ENCODE measurements at places on chromosomes 2 and 18. TPM values are rescaled to one million over a fixed set of nuclear protein-coding genes. Genes with fewer than 3 reads are reported as not detected.

IL1R2 gene
- total RNA-seq = not detected

MERTK gene
- 8.7 TPM for total RNA-seq

MAP3K19 gene
- total RNA-seq = not detected

PAX3 gene
- total RNA-seq = not detected

COLEC12 gene
- 4.0 TPM for total RNA-seq

DPY30 gene
- 176 TPM for total RNA-seq

STPG4 gene
- total RNA-seq = 0.28 TPM

SCG2 gene
- 0.31 TPM for total RNA-seq

ZNF385B gene
- 1.5 TPM for total RNA-seq

NGEF gene
- total RNA-seq = 5.4 TPM

DSEL gene
- 20.8 TPM for total RNA-seq

IL37 gene
- total RNA-seq = not detected

DYNAP gene
- 1.0 TPM for total RNA-seq

SPHKAP gene
- total RNA-seq = 0.04 TPM

IGFBP5 gene
- 0.74 TPM for total RNA-seq

GRCh38 chr2:72949045-72949444 is 31.7 kb downstream of the EMX1 start:
- H3K4me3 ChIP-seq = no peak overlapping the region
- no peaks in the 10 kb centered on the region for H3K27me3 ChIP-seq
- DNase-seq = no peak
- no peak overlapping the region for H3K27ac ChIP-seq

DNA sequence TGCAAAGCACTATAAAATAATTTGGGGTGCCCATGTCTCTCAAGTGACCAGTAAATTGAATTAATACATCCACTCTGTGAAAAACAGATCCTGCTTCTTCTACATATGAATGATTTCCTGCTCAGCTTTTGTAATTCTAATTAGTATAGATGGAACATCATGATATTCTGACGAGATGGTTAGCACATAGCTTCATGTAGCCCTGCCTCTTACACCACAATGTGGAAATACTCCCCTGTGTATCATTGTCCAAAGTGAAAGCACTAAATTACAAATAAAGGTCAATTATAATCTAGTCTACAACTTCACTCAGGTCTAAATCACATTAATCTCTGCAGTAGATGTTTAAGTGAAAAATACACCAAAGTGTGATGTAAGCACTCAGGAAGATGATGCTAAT is 32.9 kb upstream of the SYT4 start:
- no peak overlapping the region for H3K4me3 ChIP-seq
- no peak overlapping the region for H3K27ac ChIP-seq
- no peaks in the 10 kb centered on the region for H3K27me3 ChIP-seq
- H3K36me3 ChIP-seq = no peaks in the 10 kb centered on the region
- no peak for DNase-seq

GRCh38 chr2:101016-101415 is 54.7 kb upstream of the FAM110C start:
- H3K4me1 ChIP-seq = no peaks in the 10 kb centered on the region
- H3K36me3 ChIP-seq = no peaks in the 10 kb centered on the region
- no peak overlapping the region for H3K4me3 ChIP-seq
- H3K27ac ChIP-seq = no peak overlapping the region

- H3K36me3 ChIP-seq = no peaks in the 10 kb centered on the region
- no peaks in the 10 kb centered on the region for H3K27me3 ChIP-seq
- DNase-seq = peak; percentile 27
- H3K4me1 ChIP-seq = no peaks in the 10 kb centered on the region
- H3K27ac ChIP-seq = no peak overlapping the region
Observed at GRCh38 chr2:10091182-10091888, 11.1 kb upstream of the CYS1 start.

GRCh38 chr2:68762100-68762499 is 27.5 kb downstream of the ARHGAP25 start:
- H3K36me3 ChIP-seq = no peaks in the 10 kb centered on the region
- H3K27ac ChIP-seq = no peak overlapping the region
- peaks cover 21% of the 10 kb centered on the region for H3K4me1 ChIP-seq

- no peak overlapping the region for H3K4me3 ChIP-seq
- no peaks in the 10 kb centered on the region for H3K4me1 ChIP-seq
- H3K27me3 ChIP-seq = no peaks in the 10 kb centered on the region
Observed at GRCh38 chr2:206241736-206242135, 32.7 kb upstream of the ZDBF2 start.

GRCh38 chr2:86020984-86021383 is 84.7 kb downstream of the POLR1A start:
- no peak overlapping the region for H3K27ac ChIP-seq
- DNase-seq = no peak
- no peaks in the 10 kb centered on the region for H3K27me3 ChIP-seq
- no peaks in the 10 kb centered on the region for H3K36me3 ChIP-seq
- H3K4me1 ChIP-seq = no peaks in the 10 kb centered on the region
- H3K4me3 ChIP-seq = no peak overlapping the region

GRCh38 chr2:157761520-157761919 is 114.6 kb downstream of the ACVR1 start:
- H3K27ac ChIP-seq = peak overlapping the region; percentile 51
- peak; percentile 45 for DNase-seq
- H3K4me3 ChIP-seq = no peak overlapping the region
- peaks cover 3% of the 10 kb centered on the region for H3K36me3 ChIP-seq
- H3K27me3 ChIP-seq = no peaks in the 10 kb centered on the region

DNA sequence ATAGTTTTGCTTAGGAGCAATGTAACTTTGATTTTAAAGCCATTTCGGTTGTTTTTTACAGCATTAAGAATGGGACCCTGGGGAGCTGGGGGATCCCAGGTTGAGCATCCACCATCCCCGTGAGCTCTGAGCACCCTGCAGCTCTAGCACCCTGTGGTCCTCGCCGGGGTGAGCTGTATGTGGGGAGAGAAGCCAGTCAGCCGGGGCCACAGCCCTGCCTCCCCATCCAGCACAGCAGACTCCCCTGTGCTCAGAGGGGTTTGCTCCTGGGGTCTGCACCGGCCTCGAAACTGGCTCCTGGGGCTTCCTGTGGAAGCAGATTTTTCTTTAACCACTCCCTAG is 1.3 kb downstream of the COL6A3 start:
- H3K4me1 ChIP-seq = peaks cover 14% of the 10 kb centered on the region
- no peak overlapping the region for H3K27ac ChIP-seq
- H3K4me3 ChIP-seq = no peak overlapping the region
- no peaks in the 10 kb centered on the region for H3K36me3 ChIP-seq
- no peaks in the 10 kb centered on the region for H3K27me3 ChIP-seq

GRCh38 chr2:35174845-35175244 is 1180.7 kb upstream of the CRIM1 start:
- no peak overlapping the region for H3K27ac ChIP-seq
- H3K4me3 ChIP-seq = no peak overlapping the region
- H3K4me1 ChIP-seq = peaks cover 14% of the 10 kb centered on the region
- DNase-seq = no peak

DNA sequence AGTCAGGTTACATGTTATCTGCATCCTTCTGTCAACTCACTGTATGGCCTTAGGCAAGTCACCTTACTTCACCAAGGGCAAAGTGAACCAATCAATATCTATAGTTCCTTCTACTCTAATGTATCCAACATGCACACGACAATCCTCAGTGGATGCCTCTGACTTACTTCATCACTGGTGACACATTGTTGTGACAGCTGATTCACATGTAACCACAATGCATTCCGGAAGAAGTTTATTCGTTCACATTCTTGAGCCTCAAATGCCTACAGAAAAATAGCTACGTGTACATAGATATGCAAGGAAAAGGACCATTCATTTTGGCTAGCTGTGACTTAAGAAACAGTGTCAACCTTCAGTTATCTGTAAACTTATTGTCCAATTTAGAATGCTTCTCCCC is 26.3 kb upstream of the EPG5 start:
- no peak for DNase-seq
- no peak overlapping the region for H3K4me3 ChIP-seq
- H3K27ac ChIP-seq = no peak overlapping the region

DNA sequence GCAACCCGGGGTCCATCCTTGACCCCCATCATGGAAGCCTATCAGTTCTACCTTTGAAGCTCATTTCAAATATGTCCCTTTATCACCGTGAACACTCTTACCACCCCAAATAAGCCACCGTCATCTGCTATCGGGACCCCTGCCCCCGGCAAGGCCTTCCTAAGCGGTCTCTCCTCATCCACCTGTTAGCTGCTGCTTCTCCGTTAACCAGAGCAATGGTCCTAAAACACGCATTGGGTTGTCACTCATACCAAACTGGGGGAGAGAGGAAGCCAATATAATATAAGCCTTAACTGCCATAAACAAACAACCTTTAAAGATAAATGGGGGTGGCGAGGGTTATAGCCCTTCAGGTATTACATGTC is 680 bp downstream of the ASNSD1 start:
- H3K4me3 ChIP-seq = peak overlapping the region; percentile 70
- no peaks in the 10 kb centered on the region for H3K27me3 ChIP-seq
- peaks cover 7% of the 10 kb centered on the region for H3K4me1 ChIP-seq

GRCh38 chr2:201436141-201436540 is 15.1 kb downstream of the TRAK2 start:
- H3K36me3 ChIP-seq = no peaks in the 10 kb centered on the region
- H3K4me1 ChIP-seq = peaks cover 4% of the 10 kb centered on the region
- H3K4me3 ChIP-seq = no peak overlapping the region
- H3K27me3 ChIP-seq = no peaks in the 10 kb centered on the region

DNA sequence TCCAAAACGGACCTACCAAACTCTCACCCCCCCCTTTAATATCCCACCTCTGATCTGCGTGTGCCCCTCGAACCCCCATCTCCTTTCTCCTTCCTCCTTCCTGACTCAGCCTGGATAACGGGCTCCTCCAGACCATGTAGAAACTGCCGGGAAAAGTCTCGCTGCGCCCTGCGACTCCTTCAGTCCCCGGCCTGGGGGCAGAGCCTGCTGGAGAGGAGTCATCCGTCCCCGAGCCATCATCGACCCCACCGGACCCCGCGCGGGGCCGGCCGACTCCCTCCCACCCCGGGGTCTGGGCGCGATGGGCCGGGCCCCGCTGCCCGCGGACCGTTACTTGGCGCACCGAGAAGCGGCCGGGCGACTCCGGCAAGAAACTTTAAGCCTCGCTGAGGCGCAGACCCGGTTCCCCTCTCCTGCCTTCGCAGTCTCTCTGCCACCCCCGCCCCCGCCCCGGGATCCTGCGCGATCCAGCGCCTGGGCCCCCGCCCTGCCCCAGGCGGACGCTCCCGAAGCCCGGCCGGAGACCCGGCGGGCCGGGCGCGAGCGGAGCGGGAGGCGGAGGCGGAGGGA is 3.4 kb downstream of the ZEB2 start:
- H3K4me3 ChIP-seq = peak overlapping the region; percentile 75
- peaks cover 74% of the 10 kb centered on the region for H3K4me1 ChIP-seq
- peaks cover 99% of the 10 kb centered on the region for H3K27me3 ChIP-seq
- no peaks in the 10 kb centered on the region for H3K36me3 ChIP-seq
- H3K27ac ChIP-seq = no peak overlapping the region

- H3K27ac ChIP-seq = no peak overlapping the region
- no peak for DNase-seq
- no peak overlapping the region for H3K4me3 ChIP-seq
Observed at GRCh38 chr18:78309924-78310323, 669.7 kb upstream of the SALL3 start.

DNA sequence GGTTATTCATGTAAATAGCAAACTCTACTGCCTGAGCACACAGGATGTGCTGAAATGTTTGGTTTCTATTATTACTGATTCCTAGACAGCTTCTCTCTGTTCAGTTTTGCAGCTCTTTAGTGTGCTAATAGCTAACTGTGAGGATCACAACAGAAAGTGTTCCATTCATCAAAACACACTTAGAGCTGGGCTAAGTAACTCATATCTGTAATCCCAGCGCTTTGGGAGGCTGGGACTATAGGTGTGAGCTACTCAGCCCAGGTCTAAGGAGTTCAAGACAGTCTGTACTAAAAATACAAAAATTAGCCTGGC is 63.2 kb downstream of the MOGAT1 start:
- H3K4me3 ChIP-seq = no peak overlapping the region
- no peak for DNase-seq
- H3K36me3 ChIP-seq = no peaks in the 10 kb centered on the region
- H3K27me3 ChIP-seq = no peaks in the 10 kb centered on the region
- peaks cover 13% of the 10 kb centered on the region for H3K4me1 ChIP-seq

DNA sequence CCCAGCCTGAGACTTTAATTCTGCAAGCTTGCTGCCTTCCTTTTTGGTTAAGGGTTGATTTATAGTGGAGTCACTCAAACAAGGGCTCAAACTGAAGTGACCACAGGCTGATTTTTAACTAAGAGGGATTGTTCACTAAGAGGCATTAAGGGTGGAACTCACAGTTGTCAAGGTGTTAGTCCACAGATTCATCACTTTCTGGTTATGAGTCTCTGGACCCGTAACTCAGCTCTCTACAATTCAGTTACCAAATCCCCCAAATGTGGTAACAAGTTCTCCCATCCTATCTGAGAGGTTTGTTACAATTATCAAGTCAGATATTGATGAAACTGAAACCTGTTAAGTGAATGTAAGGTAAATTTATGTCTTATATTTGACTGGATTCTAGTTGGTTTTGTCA is 185.9 kb upstream of the KLHL14 start:
- no peak overlapping the region for H3K27ac ChIP-seq
- no peaks in the 10 kb centered on the region for H3K27me3 ChIP-seq
- no peaks in the 10 kb centered on the region for H3K4me1 ChIP-seq
- no peak overlapping the region for H3K4me3 ChIP-seq
- H3K36me3 ChIP-seq = no peaks in the 10 kb centered on the region

GRCh38 chr2:202133200-202133908 is 60.3 kb downstream of the KIAA2012 start:
- H3K36me3 ChIP-seq = no peaks in the 10 kb centered on the region
- no peak for DNase-seq
- H3K27ac ChIP-seq = no peak overlapping the region
- no peak overlapping the region for H3K4me3 ChIP-seq
- 0 out of 2 replicates have a peak, but pooled peaks cover under 1% of the 10 kb centered on the region for H3K4me1 ChIP-seq

GRCh38 chr2:159188449-159188848 is 98.1 kb downstream of the WDSUB1 start:
- no peaks in the 10 kb centered on the region for H3K27me3 ChIP-seq
- no peak overlapping the region for H3K27ac ChIP-seq
- H3K4me1 ChIP-seq = no peaks in the 10 kb centered on the region
- DNase-seq = no peak
- no peak overlapping the region for H3K4me3 ChIP-seq

- no peaks in the 10 kb centered on the region for H3K4me1 ChIP-seq
- H3K27me3 ChIP-seq = no peaks in the 10 kb centered on the region
- no peak overlapping the region for H3K4me3 ChIP-seq
- H3K27ac ChIP-seq = no peak overlapping the region
Observed at GRCh38 chr2:172834881-172835280, 99.2 kb downstream of the RAPGEF4 start.

DNA sequence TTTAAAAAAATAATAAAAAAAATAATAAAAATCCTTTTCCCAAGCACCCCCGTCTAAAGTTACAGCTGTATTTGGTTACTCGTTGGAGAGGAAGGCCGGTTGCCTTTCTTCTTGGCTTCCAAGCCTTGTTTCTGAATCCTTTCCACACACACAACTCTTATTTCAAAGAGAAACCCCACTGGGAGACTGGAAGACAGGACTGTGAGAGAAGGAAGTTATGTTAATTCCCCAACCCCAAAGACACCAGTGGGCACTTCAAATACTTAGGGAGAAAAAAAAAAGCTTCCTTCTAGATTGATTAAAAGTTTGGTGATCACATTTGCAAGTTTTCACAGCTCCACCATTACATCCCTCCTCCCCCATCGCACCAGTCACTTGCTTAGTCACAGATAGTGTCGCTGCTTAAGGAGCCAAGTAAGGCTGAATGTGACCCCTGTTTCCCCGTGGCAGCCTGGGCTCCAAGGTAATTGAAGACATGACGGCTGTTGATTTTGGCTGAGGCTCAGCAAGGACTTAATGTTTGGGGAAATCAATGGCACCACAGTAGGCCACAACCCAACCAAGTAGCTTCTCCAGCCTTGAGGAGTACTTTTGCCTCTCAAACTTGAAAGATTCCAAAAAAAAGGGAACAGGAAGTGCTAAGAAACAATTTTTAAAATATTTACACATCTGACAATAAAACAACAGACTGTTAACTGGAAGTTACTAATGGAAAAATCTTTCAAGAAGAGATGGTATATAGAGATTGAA is 40.8 kb upstream of the FRZB start:
- no peak overlapping the region for H3K4me3 ChIP-seq
- peaks cover 22% of the 10 kb centered on the region for H3K4me1 ChIP-seq
- peak overlapping the region; percentile 28 for H3K27ac ChIP-seq
